ENCODE measurements at places on chromosomes 7 and 10.

- no peak for DNase-seq
Measured at GRCh38 chr7:114088470-114088940, 169.7 kb upstream of the PPP1R3A start.

GRCh38 chr10:112208292-112208691 lies 24.7 kb upstream of the GPAM start:
- no peak for DNase-seq

DNA sequence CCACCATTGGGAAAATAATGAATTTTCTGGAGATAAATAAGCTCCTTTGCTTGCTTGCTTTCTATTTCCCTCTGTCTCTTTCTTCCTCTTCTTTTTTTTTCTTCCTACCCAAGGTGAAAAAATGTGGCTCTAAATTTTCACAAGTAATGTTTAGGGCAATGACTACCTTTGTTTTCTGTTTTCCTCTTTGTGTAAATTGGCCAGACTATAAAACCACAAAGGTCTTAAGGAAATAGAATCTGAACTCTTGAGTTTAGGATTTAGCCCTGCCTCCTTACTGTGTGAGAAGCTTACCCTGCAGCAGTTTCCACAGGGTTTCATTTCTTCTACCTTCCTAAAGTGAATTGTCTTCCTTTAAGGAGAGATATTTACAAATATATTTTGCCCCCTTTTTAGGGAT lies 330.4 kb downstream of the ARL4A start:
- DNase-seq = no peak

- DNase-seq = no peak
Measured at GRCh38 chr7:25789701-25790640, 362.0 kb upstream of the NFE2L3 start.

GRCh38 chr7:4711093-4711492 lies 29.0 kb downstream of the FOXK1 start:
- DNase-seq = no peak

Measured in stimulated activated CD4-positive, alpha-beta T cell treated with anti-CD3 and anti-CD28 coated beads, Interleukin-2, amount 100 ng/mL, for 24 hours (primary cell).